ENCODE measurements at places on chromosomes 16 and 17. TPM values are rescaled to one million over a fixed set of nuclear protein-coding genes. Genes with fewer than 3 reads are reported as not detected.

GRCh38 chr17:7313088-7313889 is 1.9 kb downstream of the GPS2 start:
- DNase-seq, result no peak

DNA sequence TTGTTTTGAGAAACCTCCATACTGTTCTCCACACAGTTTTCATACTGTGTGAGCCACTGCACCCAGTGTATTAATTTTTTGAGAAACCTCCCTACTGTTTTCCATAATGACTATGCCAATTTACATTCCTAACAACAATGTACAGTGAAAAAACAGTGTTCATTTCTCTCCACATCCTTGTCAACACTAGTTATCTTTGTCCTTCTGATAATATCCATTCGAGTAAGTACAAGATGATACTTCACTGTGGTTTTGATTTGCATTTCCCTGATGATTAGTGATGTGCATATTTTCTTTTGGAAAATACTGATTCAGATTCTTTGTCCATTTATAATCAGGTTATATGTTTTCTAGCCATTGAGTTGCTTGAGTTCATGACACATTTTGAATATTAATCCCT is 462.0 kb downstream of the CDH11 start:
- DNase-seq, result no peak

DNA sequence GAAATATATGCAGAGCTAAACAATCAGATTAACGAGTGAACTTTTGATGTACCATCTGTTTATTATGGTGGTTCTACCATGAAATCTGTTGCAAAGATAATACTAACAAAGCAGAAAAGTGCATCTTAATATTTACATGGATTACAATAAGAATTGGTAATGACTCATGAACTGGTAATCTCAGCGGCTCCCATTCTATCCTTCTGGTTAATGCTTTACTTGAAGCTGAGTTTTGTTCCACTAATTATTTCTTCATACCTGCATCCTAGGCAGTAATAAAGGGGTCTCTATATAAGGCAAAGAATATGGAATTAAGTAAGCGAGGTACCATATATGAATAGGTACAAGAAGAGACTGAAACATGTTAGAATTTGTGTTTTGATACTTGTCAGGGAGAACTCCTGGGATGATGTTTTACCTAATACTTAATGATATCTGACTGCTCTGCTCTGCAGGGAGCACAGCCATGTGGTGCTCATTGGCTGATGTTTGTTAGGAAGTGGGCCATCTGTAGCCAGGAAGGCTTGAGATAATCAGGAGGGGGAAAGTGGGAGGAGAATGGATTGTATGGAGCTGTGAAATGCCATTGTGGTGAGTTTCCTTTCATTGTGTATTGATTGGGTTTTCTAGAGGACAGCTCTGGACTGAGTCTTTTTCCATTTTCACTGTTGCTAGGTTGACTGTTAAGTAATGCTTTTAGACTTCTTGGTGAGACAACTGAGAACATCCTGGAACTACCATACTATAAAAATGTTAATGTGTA is 52.6 kb downstream of the MAP2K6 start:
- DNase-seq, result no peak

DNA sequence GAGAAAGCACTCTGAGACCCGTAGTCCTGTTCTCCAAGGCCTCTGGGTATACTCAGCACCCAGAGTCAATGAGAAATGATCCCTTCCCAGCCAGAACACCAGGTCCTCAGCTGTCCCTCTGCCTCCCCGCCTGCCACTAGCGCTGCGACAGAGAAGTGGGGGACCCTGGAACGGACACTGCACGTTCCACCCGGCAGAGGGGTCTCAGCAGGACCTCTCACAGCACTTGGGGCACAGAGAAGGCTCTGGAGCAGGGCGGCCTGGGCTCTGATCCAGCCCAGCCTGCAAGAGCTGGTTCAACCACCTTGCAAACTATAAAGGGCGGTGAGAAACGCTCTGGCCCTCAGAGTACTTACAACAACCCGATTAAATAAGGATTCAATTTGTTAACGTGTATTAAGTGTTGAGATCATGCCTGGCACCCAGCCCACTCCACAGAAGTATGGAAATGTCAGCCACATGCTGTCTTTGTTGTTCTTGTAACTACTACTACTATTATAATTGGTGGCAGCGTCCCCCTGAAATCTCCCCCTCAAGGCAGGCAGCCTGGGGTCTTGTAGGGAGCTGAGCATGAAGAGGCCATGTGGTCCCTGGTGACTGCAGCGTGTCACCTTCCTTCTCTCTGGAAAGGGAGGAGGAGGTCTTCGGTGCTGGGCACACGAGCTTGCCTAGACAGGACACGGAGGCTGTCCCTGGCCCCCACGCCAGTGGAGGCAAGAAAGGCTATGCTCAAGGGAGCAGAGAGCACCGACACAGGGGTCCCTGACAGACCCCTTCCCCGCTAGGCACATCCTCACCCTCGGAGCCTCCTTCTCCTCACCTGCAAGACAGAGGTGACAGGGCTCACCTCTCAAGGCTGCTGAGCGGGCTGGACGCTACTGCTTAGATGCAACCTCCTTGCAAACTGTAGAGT is 2.4 kb downstream of the OSGIN1 start:
- no peak for DNase-seq

DNA sequence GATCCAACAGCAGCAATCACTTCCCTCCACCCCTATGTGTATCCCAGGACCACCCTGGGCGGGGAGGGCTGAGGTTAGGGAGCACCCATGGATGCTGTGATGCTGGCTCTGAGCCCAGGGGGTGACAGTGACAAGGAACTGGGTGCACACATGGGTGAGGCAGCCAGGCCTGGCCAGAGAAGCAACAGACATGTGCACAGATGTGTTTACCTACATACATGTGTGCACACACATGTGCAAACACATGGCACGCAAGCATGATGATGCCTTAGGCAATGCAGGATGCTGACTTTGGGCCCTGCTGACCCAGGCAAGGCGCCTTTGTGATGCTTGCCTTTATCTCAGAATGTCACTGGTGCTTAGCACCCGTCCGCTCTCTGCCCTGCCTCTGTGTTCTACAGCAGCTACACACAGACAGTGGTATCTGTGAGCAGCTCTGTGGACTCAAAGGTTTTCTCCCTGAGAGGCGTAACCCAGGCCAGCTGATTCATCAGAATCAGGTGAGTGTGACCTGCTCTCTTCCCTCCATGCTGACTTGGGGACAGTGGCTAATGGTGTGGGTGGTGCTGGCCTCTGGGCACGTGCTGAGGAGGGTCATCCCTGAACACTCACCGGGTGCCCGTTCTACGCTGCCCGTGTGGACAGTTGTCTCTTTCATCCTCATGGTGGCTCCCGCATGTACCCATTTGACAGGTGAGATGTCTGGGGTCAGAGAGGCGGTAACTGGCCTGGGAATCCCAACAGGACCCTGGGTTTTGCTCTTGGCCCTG is 38.5 kb upstream of the KSR1 start:
- no peak for DNase-seq

GRCh38 chr17:62676952-62677596 is 49.6 kb downstream of the MRC2 start:
- DNase-seq, result no peak

The DPEP3 gene
- polyA plus RNA-seq, result not detected

The ZNF286A gene
- 18.9 TPM for polyA plus RNA-seq

The ITGB4 gene
- polyA plus RNA-seq, result 4.6 TPM

Measured in forelimb muscle (tissue), 1 donor.